IPS-NIHi11 (cell line): ENCODE measurements at places on chromosomes 6 and 20.

- DNase-seq, result no peak
Measured at GRCh38 chr6:155223646-155224451, 40.0 kb upstream of the CLDN20 start.

DNA sequence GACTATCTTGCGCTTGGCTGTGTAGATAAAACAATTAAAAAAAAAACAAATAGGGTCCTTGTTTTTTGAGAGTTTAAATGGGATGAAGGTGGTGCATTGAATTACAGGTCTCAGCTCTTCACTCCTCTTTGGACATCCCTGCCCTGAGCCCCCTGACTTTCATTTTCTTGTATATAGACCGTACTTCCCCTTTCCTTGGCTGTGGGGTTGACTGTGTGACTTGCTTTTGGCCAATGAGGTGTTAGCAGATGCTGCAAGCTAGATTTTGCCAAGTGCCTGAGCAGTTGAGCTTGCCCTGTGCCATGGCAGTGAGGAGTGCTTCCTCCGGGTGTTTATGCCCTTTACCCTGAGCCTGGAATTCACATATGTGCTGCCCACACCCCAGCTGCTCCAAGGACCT is 386.1 kb upstream of the ZFP64 start:
- DNase-seq, result no peak

GRCh38 chr20:4883546-4883945 is 117.8 kb downstream of the SLC23A2 start:
- DNase-seq, result no peak

DNA sequence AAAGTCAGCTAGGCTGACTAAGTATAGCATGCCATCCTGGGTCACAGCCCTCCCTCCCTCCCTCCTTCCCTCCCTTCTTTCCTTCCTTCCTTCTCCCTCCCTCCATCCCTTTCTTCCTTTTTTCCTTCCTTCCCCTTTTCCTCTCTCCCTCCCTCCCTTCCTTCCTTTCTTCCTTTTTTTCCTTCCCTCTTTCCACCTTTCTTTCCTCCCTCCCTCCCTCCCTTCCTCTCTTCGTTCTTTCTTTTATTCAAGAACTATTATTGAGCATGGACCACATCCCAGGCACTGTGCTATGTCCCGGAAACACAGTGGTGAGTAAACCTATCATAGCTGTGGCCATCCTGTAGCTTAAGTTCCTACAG is 106.2 kb upstream of the BACH2 start:
- no peak for DNase-seq

DNA sequence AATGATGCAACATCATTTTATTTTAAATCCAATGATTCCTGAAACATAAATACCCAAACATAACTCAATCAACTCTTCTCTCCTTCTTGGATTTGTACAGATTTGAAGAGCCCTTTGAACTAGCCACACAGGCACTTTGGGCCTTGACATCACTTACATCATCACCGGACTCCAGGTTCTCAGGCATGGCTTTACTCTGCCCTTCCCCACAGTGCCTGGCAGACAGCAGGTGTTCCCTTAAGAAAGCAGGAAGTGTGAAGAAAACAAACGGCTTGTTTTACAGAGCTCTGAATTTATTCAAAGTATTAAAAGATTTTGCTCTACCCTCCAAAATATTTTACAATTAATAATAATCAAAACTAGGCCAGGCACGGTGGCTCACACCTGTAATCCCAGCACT is 54.8 kb upstream of the GCM1 start:
- no peak for DNase-seq
